Fibroblast of lung (primary cell): ENCODE measurements at places on chromosomes 1 and 21.

- H3K36me3 ChIP-seq: no peaks in the 10 kb centered on the region
- no peak for DNase-seq
- peaks cover 5% of the 10 kb centered on the region for H3K4me1 ChIP-seq
- no peak overlapping the region for H3K4me3 ChIP-seq
- no peaks in the 10 kb centered on the region for H3K27me3 ChIP-seq
- H3K27ac ChIP-seq: no peak overlapping the region
Observed at GRCh38 chr1:231554969-231555368, 26.5 kb downstream of the TSNAX start.

GRCh38 chr1:147210987-147211386, 14.2 kb downstream of the FMO5 start:
- no peak for DNase-seq
- H3K36me3 ChIP-seq: no peaks in the 10 kb centered on the region
- H3K4me1 ChIP-seq: no peaks in the 10 kb centered on the region
- H3K27me3 ChIP-seq: no peaks in the 10 kb centered on the region
- H3K27ac ChIP-seq: no peak overlapping the region

GRCh38 chr1:117821774-117822482, 107.5 kb downstream of the GDAP2 start:
- H3K36me3 ChIP-seq: no peaks in the 10 kb centered on the region
- H3K27ac ChIP-seq: peak overlapping the region; percentile 95
- peak; percentile 94 for DNase-seq
- H3K4me1 ChIP-seq: peaks cover 48% of the 10 kb centered on the region

- no peaks in the 10 kb centered on the region for H3K27me3 ChIP-seq
- H3K4me3 ChIP-seq: peak overlapping the region; percentile 79
- no peak for DNase-seq
Observed at GRCh38 chr1:202967684-202968281, 726 bp upstream of the CYB5R1 start.

DNA sequence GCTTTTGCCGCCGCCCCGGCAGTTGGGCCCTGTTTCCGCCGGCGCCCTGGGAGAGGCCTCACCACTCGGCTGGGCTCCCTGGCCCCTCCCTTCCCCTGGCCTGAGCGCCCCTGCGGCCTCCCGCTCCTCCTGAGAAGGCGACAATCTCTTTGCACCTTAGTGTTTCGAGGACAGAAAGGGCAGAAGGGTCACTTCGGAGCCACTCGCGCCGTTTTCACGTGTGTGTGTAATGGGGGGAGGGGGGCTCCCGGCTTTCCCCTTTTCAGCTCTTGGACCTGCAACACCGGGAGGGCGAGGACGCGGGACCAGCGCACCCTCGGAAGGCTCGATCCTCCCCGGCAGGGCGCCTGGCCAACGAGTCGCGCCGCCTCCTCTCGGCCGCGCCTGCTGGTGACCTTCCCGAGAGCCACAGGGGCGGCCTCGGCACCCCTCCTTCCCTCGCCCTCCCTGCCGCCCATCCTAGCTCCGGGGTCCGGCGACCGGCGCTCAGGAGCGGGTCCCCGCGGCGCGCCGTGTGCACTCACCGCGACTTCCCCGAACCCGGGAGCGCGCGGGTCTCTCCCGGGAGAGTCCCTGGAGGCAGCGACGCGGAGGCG, 432 bp upstream of the SIM2 start:
- DNase-seq: no peak
- H3K4me1 ChIP-seq: no peaks in the 10 kb centered on the region
- H3K4me3 ChIP-seq: no peak overlapping the region
- H3K27me3 ChIP-seq: peaks cover 98% of the 10 kb centered on the region
- H3K27ac ChIP-seq: no peak overlapping the region
- no peaks in the 10 kb centered on the region for H3K36me3 ChIP-seq

DNA sequence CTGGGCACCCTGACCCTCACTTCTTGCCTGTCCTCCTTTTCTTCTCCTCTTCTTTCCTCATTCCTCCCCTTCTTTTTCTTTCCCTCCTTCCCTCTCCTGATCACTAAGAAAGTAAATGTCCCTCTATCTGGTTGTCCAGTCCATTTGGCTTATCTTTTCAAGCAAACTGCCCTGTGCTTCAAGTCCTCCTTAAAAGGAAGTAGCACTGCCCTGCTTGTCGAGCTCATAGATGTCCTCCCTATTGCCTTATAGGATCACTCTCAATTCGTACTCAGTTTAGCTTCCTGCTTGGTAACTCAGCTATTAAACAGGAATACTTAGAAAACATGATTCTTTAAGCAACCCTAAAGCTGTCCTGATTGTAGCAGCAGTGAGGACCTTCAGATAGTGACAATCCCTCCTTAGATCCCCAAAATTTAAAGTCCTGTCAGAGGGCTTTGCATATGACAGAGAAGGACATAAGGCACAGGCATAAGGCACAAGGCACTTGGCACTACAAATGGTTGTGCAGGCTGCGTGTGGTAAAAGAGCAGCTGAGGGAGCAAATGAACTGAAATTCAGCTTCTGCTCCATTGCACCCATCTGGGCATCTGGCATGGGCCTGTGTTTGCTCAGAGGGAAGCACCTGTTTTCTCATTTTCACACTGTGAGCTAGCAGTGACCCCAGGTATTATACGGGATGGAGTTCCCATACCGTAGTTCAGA, 26.1 kb upstream of the SLAMF6 start:
- H3K4me1 ChIP-seq: no peaks in the 10 kb centered on the region
- no peaks in the 10 kb centered on the region for H3K36me3 ChIP-seq
- DNase-seq: no peak
- H3K4me3 ChIP-seq: no peak overlapping the region
- no peaks in the 10 kb centered on the region for H3K27me3 ChIP-seq
- H3K27ac ChIP-seq: no peak overlapping the region

- no peak for DNase-seq
- H3K36me3 ChIP-seq: no peaks in the 10 kb centered on the region
- H3K4me3 ChIP-seq: no peak overlapping the region
- no peak overlapping the region for H3K27ac ChIP-seq
- H3K27me3 ChIP-seq: no peaks in the 10 kb centered on the region
- no peaks in the 10 kb centered on the region for H3K4me1 ChIP-seq
Observed at GRCh38 chr1:229941831-229942230, 125.2 kb upstream of the GALNT2 start.
